Glomerular endothelial cell (primary cell): ENCODE measurements at places on chromosomes 2 and 18. TPM values are rescaled to one million over a fixed set of nuclear protein-coding genes. Genes with fewer than 3 reads are reported as not detected.
A peak's percentile ranks its signal among the peaks of the same experiment; 100 is the strongest.

DNA sequence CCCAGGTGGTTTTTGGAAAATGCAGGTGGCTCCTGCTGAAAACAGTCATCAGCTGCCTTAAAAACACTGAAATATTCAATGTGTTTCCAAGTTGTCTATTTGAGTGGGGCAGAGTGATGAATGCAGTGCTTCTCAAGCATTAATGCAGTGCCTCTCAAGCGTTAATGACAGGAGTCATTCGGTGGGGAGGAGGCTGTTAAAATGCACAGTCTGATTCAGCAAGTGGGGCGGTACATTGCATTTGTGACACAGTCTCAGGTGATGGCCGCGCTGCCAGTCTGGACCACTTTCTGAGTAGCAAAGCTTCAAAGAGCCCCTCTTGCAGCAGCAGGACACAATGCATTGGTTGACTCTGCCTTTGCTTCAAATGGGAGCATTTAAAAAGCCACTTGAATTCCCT lies 231.4 kb upstream of the RGPD4 start:
- DNase-seq = no peak

DNA sequence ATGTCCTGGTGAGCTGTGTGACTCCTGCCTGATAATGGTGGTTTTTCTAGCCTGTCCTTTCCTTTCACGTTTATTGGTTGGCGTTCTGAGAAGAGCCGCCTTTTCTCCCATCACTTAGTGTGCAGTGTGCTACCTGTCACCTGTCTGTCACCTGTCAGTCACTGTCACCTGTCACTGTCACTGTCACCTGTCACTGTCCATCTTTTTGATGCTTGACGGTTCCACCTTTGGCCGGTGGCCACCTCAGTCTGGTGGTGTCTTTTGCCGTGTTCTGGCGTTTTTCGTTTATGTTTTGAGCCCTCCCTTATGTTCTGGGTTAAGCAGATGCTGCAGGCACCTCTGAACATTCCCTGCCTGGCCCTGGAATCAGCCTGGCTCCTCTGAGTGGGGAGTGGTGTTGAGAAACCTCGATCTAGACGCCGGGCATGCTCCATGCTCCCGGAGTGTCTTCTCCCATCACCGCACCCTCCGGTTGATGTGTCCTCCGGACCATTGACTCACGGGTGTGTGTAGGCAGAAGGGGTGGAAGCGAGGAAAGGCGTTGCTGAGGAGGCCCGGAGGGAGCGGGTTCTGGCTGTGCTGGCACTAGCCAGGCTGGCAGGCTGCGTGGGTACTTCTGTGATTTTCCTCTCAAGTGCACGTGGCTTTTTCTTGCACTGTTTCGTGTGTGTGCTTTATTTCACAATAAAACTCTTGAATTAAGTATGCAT lies 20.7 kb downstream of the DTYMK start:
- no peak for DNase-seq

DNA sequence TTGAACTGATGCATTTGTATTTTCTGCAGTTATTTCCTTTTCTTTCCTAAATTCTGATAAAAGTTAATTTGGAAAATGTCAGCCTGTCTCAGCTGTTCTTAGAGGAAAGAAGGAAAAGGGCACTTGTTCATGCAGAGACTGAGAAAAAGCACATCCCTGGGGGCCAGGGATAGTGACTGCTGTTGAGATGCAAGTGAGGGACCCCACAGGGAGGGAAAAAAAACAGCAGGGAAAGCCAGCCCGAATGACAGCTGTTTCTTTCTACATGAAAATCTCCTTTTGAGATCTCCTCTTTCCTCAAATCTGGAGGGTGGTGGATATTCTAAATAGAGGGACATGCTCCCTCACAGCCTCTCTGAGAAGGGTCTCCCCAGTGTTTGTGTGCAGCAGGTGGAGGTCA lies 14.0 kb upstream of the MTA3 start:
- DNase-seq = no peak

GRCh38 chr18:995629-996028 lies 91.0 kb downstream of the ADCYAP1 start:
- DNase-seq = peak; percentile 82

GRCh38 chr2:225598897-225599296 lies 199.4 kb downstream of the NYAP2 start:
- no peak for DNase-seq

DNA sequence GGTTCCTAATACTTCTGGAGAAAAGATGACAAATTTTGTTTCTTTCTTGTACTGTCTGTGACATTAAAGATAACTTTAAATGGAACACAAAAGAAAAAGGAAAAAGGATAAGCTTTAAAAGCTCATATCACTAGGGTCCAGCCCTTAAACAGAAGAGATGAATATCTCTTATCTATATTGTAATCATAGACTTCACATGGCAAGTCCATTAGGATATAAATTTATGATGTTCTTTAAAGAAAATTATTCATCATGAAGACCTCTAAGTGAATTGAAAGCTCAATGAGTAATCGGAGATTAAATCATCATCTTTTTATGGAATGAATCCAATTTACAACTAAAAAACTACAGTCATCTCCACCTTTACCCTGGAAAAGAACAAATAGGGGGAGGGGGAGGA lies 111.6 kb upstream of the SATB2 start:
- DNase-seq = no peak

PREPL gene
- 28.8 and 30.2 TPM in 2 replicates for total RNA-seq

EFHD1 gene
- total RNA-seq = 1.6 and 1.9 TPM in 2 replicates

IL36A gene
- total RNA-seq = not detected in 2 replicates

NPPC gene
- total RNA-seq = 0.82 TPM in 1 of 2 replicates, not detected in the other

AMER3 gene
- total RNA-seq = not detected in 2 replicates

NR4A2 gene
- 0.58 and 0.68 TPM in 2 replicates for total RNA-seq

C1QL2 gene
- not detected in 2 replicates for total RNA-seq

ADNP2 gene
- total RNA-seq = 15.5 and 21.4 TPM in 2 replicates
